ENCODE measurements at places on chromosomes 4 and X.

DNA sequence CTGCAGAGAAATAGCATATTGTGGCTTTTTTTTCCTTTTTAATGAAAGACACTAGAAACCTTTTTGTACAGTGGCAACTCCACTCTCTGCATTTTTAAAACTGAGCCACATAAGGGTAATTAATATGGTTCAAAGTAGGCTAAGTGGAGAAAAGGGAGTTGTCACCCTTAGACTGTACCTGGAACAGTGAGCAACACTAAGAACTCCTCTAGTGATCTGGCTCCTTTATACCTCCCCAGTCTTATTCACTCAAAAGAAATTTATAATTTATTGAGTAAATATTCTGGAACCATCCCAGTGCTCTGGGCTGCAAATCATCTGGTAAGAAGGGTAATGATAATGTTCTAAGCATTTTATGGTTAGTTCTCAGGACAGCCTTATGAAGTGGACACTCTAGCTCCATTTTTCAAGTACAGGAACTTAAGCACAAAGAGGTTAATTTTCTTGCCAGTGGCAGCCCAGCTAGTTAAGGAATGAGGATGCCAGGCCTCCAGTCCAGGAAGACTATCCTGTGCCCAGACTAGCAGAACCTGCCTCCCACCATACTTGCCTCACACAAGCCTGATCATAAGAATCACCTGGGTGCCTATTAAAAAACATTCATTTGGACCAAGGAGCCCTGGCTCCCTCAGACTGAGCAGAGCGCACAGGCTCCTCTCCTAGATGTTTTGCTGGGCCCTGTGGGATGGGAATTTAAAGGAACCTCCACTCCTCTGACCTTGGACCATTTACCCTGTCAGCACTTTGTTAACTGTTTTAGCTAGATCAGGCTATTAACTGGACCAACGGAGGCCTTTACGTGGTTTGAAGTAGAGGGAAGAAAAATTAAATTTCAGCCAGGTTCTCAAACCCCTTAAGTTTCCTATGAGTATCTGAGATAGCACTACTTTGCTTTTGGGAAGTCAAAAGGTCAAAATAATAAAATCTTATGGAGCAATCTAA lies 102.6 kb downstream of the PDE5A start:
- no peak for DNase-seq

GRCh38 chr4:93760284-93760683 lies 68.3 kb upstream of the ATOH1 start:
- no peak for DNase-seq

DNA sequence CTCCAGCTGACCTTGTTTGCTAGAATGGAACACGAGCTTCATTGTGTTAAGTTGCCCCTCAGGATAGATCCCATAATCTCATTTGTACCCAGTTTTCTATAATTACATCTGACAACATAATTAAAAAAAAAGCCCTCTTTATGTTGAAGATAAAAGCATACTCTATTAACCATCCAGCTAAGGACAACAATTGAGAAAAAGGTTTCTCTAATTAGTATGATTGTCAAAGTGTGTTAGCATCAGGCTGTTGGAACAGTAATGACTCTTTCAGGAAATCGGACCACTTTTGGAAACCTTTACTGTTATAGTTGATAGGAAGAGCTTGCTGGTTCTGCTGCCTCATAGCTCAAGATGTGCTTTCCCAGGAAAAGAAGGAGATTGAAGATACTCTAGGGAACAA lies 172.6 kb downstream of the FHIP1A start:
- peak; percentile 38 for DNase-seq

GRCh38 chrX:40446921-40447320 lies 133.8 kb upstream of the ATP6AP2 start:
- DNase-seq: peak; percentile 2

GRCh38 chr4:101701551-101701950 lies 89.0 kb upstream of the BANK1 start:
- DNase-seq: no peak

- no peak for DNase-seq
Measured at GRCh38 chr4:41432881-41433280, 105.1 kb upstream of the LIMCH1 start.

GRCh38 chrX:96405842-96406241 lies 278.8 kb upstream of the DIAPH2 start:
- no peak for DNase-seq

DNA sequence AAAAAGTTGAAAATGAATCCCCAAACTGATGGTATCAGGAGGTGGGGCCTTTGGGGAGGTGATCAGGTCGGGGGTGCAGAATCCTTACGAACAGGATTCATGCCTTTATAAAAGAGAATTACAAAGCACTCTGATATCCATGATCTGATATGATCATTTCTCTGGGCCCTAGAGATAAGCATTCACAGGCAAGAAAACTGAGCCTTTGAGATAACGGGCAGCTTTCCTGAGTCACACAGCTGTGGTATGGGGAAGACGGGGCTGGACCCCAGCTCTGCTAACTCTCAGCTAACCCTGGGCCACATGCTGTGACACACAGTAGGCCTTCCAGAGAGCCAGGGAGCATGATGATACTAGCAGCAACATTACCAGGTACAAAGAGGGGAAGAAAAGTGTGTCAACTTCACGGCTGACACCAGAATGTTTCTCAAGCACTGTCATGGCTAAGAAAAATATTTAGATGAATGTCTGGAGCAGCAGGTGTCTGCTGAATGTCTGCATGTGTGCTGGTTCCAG lies 85.1 kb downstream of the SLC2A9 start:
- no peak for DNase-seq

DNA sequence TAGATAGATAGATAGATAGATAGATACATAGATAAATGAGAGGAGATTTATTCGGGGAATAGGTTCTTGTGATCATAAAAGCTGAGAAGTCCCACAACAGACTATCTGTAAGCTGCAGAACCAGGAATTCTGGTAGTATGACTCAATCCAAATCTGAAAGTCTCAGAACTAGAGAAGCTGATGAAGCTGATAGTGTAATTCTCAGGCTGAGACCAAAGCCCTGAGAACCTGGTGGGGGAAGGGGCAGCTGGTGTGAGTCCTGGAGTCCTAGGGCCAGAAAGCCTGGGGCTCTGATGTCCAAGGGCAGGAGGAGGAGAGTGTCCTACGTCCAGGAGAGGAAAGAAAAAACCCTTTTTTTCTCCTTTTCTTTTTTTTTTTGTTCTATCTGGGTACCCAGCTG lies 8.0 kb upstream of the BANK1 start:
- DNase-seq: no peak

- DNase-seq: no peak
Measured at GRCh38 chr4:81237791-81238190, 22.8 kb upstream of the PRKG2 start.

DNA sequence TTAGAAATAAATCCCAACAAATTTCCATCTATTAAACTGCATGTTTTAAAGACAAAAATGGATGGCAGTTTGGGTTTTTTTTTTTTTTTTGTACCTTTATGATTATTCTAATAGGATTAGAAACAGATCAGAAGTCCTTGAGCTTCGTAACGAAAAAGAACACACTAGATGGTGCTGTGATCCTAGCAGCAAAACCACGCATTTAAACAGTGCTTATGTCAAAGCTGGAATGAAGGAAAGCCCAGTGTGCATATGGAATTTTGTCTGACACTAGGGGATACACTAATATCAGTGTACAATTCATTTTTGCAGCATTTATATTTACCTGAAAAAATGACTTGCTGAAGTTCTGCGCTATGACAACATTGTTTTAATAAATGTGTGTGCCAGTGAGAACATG lies 229.1 kb downstream of the VEGFC start:
- DNase-seq: no peak

DNA sequence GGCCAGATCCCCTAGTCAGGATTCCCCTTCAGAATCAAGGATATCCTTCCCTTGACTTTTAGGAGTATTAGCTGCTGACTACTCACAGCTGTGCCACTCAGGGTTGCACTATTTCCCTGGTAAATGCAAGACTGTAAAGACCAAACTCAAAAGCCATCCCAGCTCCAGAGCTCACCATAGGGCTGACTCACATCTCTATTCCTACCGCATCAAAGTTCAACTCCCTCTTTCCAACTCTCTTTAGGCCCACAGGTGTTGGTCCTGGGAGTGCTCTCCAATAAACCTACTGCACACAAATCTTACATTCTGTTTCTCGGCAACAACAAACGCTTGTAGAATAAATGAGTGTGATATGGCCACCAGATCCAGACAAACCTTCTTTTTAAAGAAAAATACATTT lies 109.6 kb downstream of the PPP3CA start:
- no peak for DNase-seq

DNA sequence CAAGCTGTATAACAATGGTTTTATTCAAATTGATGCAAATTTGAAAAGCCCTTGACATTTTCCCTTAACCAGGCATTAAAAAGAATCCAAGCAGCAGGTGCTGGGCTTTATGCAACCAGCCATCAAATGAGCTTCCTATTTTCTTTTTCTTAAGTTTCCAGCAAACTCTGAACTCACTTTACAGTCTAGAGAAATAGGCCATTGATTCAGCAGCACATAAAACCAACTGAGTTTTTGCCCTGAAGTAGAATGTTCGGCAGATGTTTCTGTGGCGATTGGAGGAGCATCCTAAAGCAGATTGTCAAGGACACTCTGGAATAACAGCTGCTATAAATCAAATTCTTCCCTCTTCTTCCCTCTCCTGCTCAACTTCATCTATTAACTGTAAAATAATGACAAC lies 582.8 kb upstream of the CPEB2 start:
- DNase-seq: no peak

GRCh38 chrX:129934952-129935351 lies 29.0 kb downstream of the UTP14A start:
- DNase-seq: no peak

- no peak for DNase-seq
Measured at GRCh38 chr4:182385897-182386296, 142.7 kb downstream of the TENM3 start.

DNA sequence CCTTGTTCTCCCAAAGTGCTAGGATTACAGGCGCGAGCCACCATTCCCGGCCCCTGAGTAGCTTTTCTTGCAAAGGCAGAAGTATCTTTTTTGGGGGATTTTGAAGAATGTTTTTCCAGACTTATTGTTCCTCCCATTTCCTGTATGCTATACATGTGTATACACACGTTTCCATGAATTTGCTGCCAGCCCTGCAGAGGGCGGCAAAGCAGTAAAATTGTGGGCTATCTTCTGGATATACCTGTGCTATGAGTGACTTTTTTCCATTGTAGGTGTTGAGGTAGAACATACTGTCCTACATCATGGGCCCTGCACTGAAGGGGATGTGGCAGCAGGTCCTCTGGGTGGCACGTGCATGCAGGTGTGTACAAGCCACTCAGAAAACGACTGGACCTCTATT lies 16.9 kb upstream of the MED28 start:
- DNase-seq: peak; percentile 18

DNA sequence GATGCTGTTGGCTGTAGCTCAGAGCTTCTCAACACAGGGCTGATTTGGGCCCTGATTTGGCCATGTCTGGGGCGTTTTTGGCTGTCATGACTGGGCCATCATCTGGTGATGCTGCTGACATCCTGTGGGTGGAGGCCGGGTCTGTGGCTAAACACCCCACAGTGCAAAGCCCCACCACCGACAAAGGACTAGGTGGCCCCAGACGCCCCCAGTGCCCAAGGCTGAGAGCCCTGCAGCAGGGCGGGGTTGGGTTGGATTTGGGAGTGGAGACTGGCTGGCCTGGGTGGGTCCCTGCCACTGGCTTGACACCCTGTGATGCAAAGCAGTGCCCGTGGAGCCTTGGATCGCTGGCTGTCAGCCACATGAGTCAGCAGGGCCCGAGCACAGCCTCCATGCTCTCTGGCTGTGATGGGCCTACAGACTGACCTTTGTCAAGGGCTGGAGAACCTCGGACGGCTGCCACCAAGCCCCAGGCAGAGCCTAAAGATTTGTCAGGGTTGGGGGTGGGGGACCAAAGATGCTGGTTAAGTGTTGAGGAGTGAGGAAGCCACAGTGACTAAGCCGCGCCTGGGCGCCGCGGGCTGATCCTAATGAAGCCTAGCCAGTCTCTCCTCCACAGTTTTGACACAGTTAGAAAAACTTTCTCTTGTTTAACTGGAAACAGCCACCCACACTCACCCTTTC lies 28.3 kb downstream of the CYTL1 start:
- no peak for DNase-seq

- no peak for DNase-seq
Measured at GRCh38 chrX:65601530-65602220, 65.8 kb upstream of the MSN start.

GRCh38 chrX:63488546-63489373 lies 137.6 kb upstream of the SPIN4 start:
- DNase-seq: no peak

- DNase-seq: no peak
Measured at GRCh38 chr4:47531241-47531953, 46.3 kb downstream of the ATP10D start.

- no peak for DNase-seq
Measured at GRCh38 chr4:46219872-46220271, 96.0 kb upstream of the GABRG1 start.

DNA sequence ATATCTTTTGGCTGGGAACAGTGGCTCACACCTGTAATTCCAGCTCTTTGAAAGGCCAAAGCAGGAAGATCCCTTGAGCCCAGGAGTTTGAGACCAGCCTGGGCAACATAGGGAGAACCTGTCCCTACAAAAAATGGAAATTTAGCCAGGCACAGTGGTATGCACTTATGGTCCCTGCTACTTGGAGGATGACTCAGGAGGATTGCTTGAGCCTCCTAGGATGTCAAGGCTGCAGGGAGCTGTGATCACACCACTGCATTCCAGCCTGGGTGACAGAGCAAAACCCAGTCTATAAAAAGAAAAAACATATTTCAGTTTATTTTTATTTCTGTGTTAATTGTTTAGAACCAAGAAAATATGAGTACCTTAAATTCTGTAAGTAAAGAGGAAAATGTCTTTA lies 123.7 kb downstream of the CBR4 start:
- DNase-seq: no peak

GRCh38 chr4:48268956-48269860 lies at the start of gene TEC:
TSS of gene TEC (minus strand) at chr4:48269838. CDS start at chr4:48228614, 41,224 bp downstream.
- no peak for DNase-seq

DNA sequence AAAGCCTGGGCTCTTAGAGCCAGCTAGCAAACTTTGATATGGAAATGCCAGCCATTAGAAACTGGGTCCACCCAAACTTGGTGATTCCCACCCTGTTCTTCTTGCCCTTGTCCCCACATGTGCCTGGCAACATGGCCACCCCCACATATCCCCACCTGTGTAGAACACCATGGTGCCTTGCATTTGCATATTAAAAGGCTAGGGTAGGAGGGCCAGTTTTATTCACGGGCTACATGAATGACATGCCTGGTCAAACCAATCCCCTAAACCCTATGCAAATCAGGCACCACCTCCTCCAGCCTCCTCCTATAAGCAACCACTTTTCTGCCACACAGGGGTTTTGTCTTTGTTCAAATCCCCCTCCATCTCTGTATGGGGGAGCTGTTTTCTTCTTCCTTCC lies 104.9 kb downstream of the CLNK start:
- DNase-seq: no peak

GRCh38 chrX:4936315-4936714 lies 1222.9 kb upstream of the PRKX start:
- no peak for DNase-seq

GRCh38 chr4:159383562-159383931 lies 280.7 kb downstream of the RAPGEF2 start:
- no peak for DNase-seq

DNA sequence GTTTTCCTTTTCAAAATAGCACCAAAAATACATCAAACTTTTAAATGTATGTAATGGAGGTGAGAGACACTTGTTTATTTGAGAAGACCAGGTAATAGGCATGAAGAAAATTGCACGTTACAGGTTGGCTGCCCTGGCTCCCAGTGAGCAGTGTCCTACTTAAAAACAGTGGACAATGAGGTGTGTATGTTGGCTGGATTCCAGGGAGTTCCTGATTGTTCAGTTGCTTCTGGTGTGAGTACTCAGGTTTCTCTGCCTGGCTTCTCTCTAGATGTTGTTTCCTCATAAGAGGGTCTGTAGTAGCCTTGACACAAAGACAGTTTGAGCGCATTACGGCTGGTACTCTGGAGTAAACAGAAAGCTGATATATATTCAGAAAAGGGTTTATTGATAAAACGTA lies 29.4 kb downstream of the SNX25 start:
- DNase-seq: peak; percentile 2

Data from NCI-H2171 treated with DMSO at 0.1 percent for 48 hours (cell line).